ENCODE measurements at places on chromosomes 11 and 22. TPM values are rescaled to one million over a fixed set of nuclear protein-coding genes. Genes with fewer than 3 reads are reported as not detected.

Gene BCL2L13
- total RNA-seq, result 58.3 TPM

Gene TTC36
- 0.86 TPM for total RNA-seq

Gene CNIH2
- 5.0 TPM for total RNA-seq

GRCh38 chr22:39985383-39986035, 9.2 kb upstream of the FAM83F start:
- H3K27ac ChIP-seq, result no peak overlapping the region
- no peaks in the 10 kb centered on the region for H3K4me1 ChIP-seq
- DNase-seq, result no peak
- no peak overlapping the region for H3K4me3 ChIP-seq
- H3K36me3 ChIP-seq, result no peaks in the 10 kb centered on the region
- peaks cover 30% of the 10 kb centered on the region for H3K27me3 ChIP-seq

GRCh38 chr11:116852261-116853031, 15.0 kb upstream of the APOA1 start:
- peaks cover 11% of the 10 kb centered on the region for H3K4me1 ChIP-seq
- H3K36me3 ChIP-seq, result peaks cover 27% of the 10 kb centered on the region
- no peak overlapping the region for H3K27ac ChIP-seq
- H3K27me3 ChIP-seq, result no peaks in the 10 kb centered on the region
- H3K4me3 ChIP-seq, result no peak overlapping the region

DNA sequence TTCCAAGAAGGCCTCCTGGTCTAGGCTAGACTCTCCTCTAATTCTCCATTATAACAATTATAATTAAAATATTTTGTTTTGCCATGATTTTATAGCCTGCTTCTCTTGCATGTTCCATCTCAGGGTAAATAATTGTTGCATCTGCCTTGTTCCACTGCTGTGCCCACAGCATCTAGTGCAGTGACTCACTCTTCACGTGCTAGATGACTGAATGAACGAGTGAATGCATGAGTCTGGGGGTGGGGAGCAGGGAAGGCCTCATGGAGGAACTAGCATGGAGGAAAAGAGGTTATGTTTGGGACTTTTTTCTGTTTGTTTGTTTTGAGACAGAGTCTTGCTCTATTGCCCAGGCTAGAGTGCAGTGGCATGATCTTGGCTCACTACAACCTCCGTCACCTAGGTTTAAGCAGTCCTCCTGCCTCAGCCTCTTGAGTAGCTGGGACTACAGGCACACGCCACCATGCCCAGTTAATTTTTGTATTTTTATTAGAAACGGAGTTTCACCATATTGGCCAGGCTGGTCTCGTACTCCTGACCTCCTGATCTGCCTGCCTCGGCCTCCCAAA, 5.2 kb upstream of the OAF start:
- no peak overlapping the region for H3K27ac ChIP-seq
- DNase-seq, result no peak
- H3K36me3 ChIP-seq, result no peaks in the 10 kb centered on the region
- H3K4me3 ChIP-seq, result no peak overlapping the region
- H3K4me1 ChIP-seq, result peaks cover 8% of the 10 kb centered on the region

DNA sequence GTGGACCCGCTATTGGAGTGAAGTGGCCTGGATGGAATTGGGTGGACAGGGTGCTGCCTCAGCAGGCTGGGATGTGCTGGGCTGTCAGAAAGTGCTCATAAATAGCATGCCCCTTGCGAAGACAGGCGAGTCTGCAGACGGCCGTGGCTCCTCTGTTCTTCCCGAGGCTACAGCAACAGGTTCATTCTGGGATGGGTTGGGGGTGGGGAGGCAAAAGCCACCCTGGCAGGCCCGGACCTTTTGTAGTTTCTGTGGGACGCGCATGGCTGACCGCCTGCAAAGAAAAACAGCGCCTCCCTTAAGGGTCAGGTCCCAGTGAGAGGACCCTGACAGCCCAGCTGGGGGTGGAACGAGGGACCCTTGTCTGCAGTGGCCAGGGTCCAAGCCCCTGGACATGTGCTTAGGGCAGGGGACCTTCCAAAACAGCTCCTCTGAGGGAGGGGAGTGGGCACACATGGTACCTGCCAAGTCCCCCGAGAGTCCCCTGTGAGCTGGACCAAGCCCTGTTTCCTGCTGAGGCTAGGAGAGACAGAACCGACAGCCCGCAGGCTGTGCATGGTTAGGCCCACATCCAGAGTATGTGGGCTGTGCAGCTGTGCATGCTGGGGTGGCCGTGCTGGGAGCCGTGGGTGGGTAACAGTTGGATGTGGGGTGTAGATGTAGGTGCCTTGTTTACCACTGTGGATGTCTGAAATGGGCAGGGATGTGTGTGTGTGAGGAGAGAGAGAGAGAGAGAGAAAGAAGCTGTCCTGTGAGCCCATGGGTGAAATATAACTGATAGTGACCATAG, at the start of gene CRYBB3:
CRYBB3 (plus strand) TSS at position 128 of the 790 bp plus-strand sequence. CDS start 1,539 bp downstream, outside the sequence.
- H3K4me3 ChIP-seq, result no peak within 1 kb of the TSS
- no peaks in the 10 kb centered on the region for H3K27me3 ChIP-seq
- H3K36me3 ChIP-seq, result no peaks in the 10 kb centered on the region
- DNase-seq, result no peak
- no peaks in the 10 kb centered on the region for H3K4me1 ChIP-seq
- H3K27ac ChIP-seq, result no peak within 1 kb of the TSS
